Ascending aorta (tissue), 2 donors: ENCODE measurements at places on chromosomes 5 and 9. TPM values are rescaled to one million over a fixed set of nuclear protein-coding genes. Genes with fewer than 3 reads are reported as not detected.

DNA sequence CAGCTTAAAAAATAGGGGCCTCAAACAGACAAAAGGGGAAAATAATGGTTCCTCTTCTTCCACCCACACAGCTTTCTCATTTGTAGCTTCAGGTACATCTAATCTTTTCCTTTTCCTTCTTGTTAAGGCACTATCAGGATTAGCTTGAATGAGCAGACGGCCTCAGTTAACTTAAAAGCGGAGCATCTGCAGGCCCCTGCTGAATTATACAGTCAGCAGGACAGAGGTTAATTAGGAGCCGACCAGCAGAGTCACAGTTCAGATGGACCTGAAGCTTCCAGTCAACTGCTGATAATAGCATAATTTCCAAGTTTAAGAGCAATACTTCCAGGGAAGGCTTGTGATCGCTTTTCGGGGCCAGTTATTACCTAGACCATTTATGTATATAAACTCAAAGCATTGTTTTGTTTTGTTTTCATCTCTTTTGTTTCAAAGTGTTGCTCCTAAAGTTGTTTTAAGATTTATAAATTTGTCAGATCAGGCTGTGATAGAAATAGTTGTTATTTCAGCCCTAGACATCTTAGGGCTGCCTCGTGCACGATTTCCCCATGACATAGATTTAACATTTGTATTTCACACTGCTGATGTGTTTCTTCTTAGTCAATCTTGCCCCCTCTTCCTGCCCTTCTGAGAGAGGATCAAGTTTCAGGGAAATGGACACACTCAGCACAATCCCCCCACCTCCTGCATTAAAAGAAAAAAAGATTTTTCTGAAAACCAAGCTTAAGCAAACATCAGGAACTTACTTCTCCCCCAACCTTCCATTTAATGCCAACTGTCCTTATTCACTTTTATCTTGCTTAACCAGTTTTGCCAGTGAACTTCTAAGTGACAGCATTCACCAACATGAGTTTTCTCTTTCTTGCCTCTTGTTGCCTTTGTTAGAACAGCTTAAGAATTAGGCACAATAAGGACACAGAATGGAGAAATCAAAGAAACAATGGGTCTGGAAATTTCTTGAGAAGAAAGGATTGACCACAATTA is 449.8 kb downstream of the ARHGEF28 start:
- no peak for DNase-seq
- no peaks in the 10 kb centered on the region for H3K36me3 ChIP-seq
- no peaks in the 10 kb centered on the region for H3K27me3 ChIP-seq
- H3K27ac ChIP-seq = no peak overlapping the region

- DNase-seq = no peak
- no peak overlapping the region for H3K27ac ChIP-seq
- no peaks in the 10 kb centered on the region for H3K4me1 ChIP-seq
- no peak overlapping the region for H3K4me3 ChIP-seq
- no peaks in the 10 kb centered on the region for H3K27me3 ChIP-seq
These were observed 154.2 kb upstream of the DAB2 start for GRCh38 chr5:39578887-39579497.

DNA sequence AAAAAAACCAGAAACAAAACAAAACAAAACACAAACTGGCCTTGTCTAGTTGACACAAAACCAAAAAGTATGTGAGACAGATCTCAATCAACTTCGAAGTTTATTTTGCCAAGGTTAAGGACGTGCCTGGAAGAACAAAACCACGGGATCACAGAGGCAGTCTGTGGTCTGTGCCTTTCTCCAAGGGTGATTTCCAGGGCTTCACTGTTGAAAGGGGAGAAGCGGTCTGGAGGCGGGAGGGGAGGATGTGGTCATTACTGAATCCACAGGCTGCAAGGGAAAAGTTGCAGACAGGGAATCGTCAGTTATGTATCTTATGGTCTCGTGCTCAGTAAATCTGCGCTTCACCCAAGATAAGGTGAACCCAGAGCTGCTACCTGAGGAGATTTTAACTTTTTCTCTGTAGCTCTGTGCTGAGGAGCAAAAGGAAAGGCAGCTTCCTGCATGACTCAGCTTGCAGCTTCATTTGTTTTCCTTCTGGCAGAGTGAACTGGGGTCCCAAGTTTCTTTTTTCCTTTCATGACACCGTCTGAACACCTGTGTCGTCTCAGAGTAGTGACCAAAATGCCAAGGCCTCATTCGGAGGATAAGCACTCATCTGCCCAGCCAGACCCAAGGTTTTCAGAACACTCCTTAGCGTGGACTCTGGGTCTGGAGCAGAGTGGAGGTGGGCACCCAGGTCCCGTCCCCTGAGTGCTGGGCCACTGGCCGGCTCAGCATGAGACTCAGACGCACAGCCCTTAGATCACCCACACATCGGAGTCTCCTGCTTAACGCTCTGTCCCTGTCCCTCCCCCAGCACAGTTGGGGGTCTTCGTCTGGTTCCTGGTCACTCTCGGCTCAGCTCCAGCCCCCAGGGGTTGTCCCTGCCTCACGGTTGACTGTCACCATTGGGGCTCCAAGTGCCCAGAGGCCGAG is 25.9 kb downstream of the ROPN1L start:
- H3K4me1 ChIP-seq = no peaks in the 10 kb centered on the region
- H3K27ac ChIP-seq = no peak overlapping the region
- DNase-seq = no peak
- H3K4me3 ChIP-seq = no peak overlapping the region

GRCh38 chr9:75156858-75157257 is 68.5 kb downstream of the OSTF1 start:
- H3K4me1 ChIP-seq = no peaks in the 10 kb centered on the region
- no peak for DNase-seq
- no peak overlapping the region for H3K4me3 ChIP-seq
- no peaks in the 10 kb centered on the region for H3K27me3 ChIP-seq

DNA sequence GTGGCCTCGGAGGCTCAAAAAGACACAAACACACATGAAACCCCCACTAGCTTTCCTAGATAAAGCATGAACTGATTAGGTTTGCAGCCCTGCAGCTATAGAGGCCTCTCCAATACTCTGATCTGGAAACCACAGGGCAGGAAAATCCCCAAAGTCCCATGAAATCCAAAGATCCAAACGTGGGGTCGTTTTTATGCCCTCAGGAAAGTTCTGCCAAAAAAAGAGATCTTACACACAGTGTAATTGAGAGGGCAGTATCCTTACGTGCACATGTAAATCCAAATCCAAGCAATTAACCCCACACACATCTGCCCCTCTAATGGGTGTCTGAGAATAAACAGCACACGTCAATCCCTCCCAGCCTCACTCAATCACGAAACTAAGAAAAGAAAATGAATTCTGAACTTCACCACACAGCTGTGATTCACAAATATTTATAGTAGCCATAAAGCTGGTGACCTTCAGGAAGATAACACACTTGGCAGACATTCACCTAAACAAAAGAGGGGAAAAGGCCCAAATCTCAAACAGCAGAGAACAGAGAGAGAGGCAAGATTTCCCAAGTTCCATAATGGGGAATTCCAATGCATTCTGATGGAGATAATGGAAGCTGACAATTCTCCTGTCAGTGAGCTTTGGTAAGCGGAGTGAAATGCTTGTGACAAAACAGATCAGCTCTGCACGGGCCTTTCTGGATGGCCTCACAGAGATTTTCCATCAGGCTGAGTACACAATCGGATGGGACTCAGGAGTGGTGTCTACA is 114.2 kb downstream of the SEMA5A start:
- H3K36me3 ChIP-seq = no peaks in the 10 kb centered on the region
- peaks cover 4% of the 10 kb centered on the region for H3K4me1 ChIP-seq
- H3K4me3 ChIP-seq = no peak overlapping the region
- H3K27me3 ChIP-seq = no peaks in the 10 kb centered on the region
- DNase-seq = no peak

DNA sequence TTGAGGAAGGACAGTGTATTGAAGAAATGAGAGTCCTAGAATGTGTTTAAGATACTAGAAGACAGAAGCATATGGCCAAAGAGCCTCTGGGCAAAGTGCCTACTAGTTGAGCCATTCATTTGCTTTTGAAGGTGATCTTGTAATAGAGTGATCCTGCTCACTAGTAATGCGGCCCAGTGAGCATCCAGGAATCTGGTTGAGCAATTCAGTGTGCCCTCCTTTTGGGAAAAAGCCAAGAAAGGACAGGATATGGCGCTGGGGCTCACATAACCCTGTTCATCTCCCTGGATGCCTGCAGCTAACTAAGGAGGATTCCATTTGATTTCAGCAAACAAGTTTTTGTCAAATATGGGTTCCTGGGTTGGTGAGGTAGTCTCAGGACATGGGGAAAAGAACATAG is 16.3 kb downstream of the ADAM19 start:
- H3K27ac ChIP-seq = peak overlapping the region; percentile 56
- H3K36me3 ChIP-seq = no peaks in the 10 kb centered on the region
- no peaks in the 10 kb centered on the region for H3K27me3 ChIP-seq

DNA sequence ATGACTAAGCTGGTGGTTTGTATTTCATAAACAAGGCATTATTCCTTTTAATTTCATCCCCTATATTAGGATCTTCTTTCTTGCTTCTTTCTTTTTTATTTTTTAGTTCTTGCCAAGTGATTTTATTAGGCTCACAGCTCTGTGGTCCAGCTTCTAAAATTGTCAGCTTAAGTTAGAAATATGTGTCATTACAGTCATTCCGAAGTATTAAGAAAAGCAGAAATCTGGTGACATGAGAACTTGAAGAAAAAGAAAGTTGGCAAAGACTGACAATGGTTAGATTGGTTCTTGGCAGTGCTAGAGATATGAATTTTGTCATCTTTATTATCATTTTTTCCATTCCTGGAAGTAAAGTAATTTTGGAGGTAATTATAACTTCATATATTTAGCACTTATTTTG is 166.5 kb upstream of the PRR16 start:
- DNase-seq = no peak
- no peak overlapping the region for H3K27ac ChIP-seq
- H3K36me3 ChIP-seq = no peaks in the 10 kb centered on the region
- H3K27me3 ChIP-seq = no peaks in the 10 kb centered on the region

PRUNE2 gene
- 200 TPM for total RNA-seq

CCDC183 gene
- not detected for total RNA-seq

DNA sequence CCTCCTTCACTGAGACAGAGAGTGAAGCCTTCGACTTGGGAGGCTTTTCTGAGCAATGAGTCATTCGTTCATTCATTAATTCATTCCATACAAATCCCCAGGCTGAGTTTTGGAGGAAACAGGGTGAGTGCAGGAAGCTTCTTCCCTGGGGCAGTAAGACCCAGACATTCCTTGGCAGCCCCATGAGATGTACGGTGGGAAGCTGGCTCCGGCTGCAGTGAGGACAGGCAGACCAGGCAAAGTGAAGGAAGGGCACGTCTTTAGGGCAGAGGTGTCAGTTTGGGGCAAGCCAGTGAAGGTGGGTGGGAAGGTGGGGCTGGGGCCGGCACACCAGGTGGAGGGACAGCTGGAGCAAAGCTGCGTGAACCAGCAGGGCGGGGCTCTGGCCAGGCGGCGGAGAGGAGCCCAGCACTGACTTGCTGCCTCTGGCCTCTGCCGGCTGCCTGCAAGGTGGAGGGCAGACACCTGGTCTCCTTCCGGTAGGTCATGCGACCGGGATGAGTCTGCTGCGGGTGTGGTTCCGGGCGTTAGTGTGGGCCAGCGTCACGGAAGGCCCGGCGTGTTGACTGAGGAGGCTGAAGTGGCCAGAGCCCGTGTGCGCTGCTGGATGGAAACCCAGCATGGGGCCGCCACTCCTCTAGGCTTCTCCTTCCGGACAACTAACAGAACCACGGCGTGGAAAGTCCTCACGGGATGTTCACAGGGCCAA is 16.6 kb downstream of the OLFM1 start:
- no peaks in the 10 kb centered on the region for H3K36me3 ChIP-seq
- H3K27ac ChIP-seq = no peak overlapping the region
- H3K27me3 ChIP-seq = no peaks in the 10 kb centered on the region
- DNase-seq = no peak
- peaks cover 3% of the 10 kb centered on the region for H3K4me1 ChIP-seq
